Epithelial cell of alveolus of lung (primary cell): ENCODE measurements at places on chromosomes 2 and 18. TPM values are rescaled to one million over a fixed set of nuclear protein-coding genes. Genes with fewer than 3 reads are reported as not detected.

TNS1 gene
- 29.6 and 78.2 TPM in 2 replicates for total RNA-seq

ADD2 gene
- 0.88 and 1.4 TPM in 2 replicates for total RNA-seq

CFAP65 gene
- not detected in 2 replicates for total RNA-seq

CHN1 gene
- 43.0 and 80.9 TPM in 2 replicates for total RNA-seq

ERBB4 gene
- under 0.01 TPM in 1 of 2 replicates, not detected in the other for total RNA-seq
